ENCODE measurements at places on chromosomes 5 and 9.

GRCh38 chr9:88090151-88090581, 48.1 kb downstream of the SPATA31C2 start:
- DNase-seq: no peak

DNA sequence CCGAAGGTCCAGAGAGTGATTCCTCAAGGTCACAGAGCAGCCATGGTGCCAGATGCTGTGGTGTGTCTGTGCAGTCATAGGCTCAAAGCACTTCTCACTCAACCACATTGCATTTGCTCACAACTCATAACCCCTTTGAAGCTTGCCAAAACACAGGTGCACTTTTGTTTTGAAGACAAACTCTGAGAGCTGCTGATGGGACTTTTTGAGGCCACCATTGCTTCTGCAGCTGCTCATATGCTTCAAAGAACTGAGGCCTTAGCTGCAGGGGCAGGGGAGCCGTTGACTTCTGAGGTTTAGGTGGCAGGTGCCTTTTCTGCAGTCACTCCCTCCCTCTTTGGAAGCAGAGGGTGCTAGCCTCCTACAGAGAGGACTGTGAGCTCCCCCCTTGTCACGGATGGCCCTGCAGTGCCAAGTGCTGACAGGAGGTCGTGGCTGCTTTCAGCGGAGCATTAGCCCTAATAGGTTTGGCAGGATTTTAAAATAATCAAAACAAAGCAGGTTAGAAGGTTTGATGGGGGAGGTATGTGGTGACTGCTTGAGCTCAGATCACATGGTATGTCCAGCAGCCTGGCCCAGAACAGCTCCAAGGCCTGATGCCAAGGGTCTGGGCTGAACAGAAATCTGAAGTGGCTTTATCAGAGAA, 232.1 kb downstream of the MAN2A1 start:
- peak; percentile 8 for DNase-seq

DNA sequence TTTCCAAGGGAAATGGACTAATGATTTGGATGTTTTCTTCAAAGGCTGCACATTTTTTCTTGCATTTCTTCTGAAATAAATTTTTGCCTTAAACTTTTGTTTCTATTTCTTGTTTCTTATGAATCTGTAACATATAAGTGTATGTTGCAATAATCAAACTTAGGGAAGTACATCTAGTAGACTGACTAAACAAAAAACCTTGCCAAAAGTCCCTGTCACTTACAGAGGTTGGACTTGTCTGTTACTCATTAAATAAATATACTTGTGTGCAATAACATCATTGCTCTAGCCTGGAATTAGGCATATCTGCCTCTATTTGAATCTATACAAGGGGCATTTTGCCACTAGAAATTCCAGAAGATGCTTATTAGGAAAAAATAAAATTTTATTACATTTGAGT, 56.6 kb downstream of the C6 start:
- no peak for DNase-seq

DNA sequence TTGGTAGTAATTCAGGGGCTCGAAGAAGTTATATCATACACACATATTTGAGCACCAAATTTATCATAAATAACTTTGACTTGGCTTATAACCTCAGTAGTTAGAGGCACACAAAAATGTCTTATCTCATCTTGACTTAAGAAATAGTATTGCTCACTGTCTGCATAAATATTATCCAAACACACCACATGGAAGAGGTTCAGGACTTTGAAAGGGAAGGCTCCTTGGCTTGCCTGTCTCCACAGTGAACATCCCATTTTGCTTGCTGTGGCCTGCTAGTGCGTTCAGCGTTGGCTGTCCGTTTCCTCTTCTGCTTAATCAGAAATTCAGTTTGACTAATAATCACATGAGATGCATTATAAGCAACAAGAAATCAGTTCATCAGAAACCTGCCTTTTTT, 13.9 kb downstream of the GRXCR2 start:
- DNase-seq: no peak

DNA sequence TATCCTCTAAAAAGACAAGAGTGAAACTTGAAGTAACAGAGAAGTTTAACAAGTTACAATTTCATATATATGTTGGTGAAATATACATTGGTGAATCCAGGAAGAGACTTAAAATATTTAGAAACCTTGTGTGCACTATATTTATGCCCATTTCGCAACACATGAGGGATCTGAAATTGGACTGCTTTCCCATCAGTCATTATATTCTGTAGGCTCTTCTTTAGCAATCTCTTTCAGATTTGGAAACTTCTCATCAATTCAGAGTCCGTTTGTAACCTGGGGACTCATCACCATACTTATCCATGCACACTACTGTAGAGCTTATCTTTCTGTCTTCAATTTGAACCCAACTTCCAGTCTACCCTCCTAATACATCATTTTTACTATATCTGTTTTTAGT, 2.1 kb downstream of the ITGA1 start:
- no peak for DNase-seq

- no peak for DNase-seq
Measured at GRCh38 chr9:726005-726404, 115.5 kb upstream of the DMRT1 start.

DNA sequence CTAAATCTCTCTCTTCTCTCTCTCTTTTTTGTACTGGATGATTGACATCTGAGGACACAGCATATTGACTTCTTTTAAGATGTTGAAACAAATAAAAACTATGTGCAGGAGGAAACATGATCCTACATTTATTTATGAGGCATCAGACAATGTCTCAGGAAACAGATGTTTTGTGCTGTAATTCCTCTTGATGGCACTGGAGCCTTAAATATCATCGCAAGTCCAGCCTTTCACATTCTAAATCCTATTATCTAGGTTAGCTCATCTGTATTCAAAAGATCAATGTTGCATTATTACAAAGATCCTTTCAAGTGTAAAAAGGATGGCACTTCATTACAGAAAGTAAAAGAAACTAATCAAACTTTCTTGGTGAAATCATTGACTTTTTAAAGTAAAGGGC, 63.9 kb downstream of the MAT2B start:
- DNase-seq: no peak

DNA sequence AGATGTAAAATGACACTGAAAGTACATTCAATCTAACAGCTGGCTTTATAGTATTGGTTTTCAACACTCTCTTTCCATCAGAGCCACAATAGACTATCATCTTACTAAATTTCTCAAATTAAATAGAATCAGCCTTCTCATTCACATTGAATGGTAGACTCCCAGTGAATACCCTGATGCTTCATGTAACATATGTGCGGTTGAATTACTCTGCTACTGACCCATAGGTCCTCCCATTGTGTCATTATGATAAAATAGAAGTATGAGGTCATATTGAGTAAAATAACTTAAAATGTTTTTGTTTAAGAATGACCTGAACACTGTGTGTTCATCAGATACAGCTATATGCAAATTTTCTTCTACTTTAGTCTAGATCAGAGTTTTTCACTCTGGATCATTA, 75.9 kb upstream of the ADAMTSL1 start:
- no peak for DNase-seq

GRCh38 chr9:94648185-94648584, 8.9 kb upstream of the FBP1 start:
- no peak for DNase-seq
